ENCODE measurements at places on chromosomes 5 and 9.

- DNase-seq, result no peak
These were observed 21.6 kb downstream of the NCS1 start for GRCh38 chr9:130193531-130194377.

- no peak for DNase-seq
These were observed 38.9 kb downstream of the PRRC2B start for GRCh38 chr9:131432597-131433301.

GRCh38 chr5:127705120-127705892 is 2.1 kb downstream of the CCDC192 start:
- DNase-seq, result no peak

DNA sequence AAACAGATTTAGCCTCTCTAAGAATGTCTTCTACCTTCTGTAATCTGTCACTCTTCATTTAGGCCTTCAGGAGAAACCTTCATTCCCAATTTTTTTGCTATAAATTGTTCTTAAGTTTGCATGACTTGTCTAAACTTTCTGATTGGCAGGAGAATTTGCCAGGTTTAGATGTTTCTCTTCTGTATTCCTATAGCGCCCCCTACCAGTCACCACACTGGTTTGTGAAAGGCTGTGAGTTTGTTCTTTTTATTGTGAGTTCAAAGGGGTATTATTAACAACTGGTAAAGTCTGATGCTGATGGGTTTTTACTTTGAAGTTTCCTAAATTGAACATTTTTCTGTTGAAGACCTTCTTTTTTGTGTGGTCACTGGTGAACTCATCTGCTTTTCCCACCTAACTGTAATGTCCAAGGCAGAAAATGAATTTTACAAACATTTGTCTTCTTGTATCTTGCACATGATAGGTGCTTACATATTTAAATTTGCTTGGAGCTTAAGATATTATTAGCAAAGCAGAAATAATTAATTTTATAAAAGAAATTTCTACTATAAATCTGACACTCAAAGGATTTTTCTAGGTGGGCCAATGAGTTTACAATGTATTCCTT is 18.4 kb upstream of the F2RL2 start:
- peak; percentile 11 for DNase-seq

DNA sequence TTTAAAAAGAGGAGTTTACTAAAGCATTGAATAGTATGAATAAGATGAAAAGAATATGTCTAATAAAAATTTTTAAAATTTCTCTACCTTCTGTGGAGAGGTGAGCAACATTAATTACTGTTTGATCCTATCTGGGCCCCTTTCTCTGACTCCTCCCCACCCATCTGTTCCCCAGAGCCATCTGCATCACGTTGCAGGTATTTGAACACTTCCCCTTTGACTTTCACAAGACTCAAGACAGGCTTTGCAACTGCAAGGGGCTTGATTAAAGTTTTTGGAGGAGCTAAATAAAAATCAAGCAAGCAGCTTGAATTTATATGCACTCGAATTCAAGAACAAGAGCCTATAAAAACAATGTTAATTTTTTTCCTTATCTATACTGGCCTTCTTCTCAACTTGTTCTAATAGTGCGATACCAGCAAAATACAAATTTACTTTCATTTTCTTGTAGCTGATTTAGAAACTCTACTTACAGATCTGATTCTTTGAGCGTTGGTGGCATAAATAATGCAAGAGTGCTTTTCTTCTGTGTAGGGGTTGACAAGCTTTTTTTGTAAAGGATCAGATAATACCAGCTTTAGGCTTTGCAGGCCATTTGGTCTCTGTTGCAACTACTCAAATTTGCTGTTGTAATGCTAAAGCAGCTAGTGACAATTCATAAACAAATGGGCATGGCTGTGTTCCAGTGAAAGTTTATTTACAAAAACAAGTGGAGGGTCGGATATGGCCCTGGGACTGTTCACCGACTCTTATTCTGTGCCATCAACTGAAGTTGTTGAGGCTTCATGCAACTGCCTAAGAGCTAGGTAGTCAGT is 21.2 kb downstream of the TXNDC8 start:
- no peak for DNase-seq

DNA sequence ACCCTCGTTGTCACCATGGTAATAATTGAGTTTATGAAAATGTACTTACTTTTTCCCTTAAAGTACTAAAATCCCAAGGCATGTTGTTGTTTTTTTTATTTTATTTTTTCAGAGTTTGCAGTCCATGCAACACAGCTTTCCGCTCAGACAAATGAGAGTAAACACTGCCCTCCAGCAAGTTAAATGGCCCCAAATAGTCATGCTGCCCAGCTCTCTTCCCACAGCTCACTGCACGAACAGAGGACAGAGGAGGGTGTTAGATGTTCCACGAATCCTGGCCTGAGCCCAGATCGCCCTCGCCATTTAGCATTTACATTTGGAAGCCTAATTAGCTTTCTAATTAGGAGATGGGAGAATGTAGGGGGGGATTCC is 1.9 kb downstream of the NIM1K start:
- no peak for DNase-seq
